Anterior cingulate cortex (tissue), 58 donors: ENCODE measurements at places on chromosomes 5 and 9.

DNA sequence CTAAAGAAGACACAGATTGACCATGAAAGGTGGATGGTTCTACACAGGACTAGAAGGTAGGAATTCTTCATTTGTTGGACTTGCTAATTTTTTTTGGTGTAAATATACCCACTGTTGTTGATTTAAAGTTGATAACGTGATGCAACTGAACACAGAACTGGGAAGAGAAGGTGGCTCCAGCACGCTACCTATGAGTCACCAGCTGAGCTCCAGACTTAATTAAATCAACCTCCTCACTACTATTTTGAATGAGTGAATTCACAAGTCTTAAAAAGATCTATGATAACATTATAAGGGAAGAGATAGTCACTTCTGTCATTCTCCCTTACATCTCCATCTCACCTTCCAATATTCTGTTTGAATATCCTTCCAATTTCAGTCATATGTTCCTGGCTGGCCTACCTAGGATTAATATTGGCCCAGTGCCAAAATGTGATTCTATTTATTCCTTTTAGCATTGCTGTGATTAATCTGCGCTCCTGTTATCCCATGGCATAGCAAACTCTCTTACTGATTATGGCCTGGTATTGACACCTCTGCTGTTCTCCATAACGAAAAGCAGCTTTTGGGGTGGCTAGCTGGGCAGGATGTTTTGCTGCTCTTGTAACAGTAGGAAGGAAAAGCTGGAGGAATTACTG is 135.9 kb upstream of the CCDC152 start:
- DNase-seq: no peak

GRCh38 chr5:180007582-180007981 is 64.0 kb downstream of the RNF130 start:
- DNase-seq: no peak

DNA sequence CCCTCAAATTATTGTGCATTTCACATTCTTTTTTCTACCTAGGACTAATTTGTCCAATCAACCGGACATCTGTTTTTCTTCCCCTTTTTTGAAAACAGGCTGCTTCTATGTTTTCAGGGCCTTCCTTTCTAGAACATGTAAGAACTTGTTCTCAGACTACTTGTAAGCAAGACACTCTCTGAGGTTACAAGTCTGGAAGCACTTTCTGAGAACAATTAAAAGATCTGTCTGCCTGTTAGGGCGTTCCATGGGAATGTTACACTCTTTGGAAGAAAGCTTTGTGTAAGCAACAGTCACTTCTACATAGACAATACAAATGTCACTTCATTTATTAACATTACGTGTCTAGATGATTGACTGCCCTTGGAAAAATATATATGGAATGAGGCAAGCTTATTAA is 50.9 kb upstream of the HSPB3 start:
- no peak for DNase-seq

- no peak for DNase-seq
Measured at GRCh38 chr5:160445132-160445531, 23.5 kb downstream of the PTTG1 start.

DNA sequence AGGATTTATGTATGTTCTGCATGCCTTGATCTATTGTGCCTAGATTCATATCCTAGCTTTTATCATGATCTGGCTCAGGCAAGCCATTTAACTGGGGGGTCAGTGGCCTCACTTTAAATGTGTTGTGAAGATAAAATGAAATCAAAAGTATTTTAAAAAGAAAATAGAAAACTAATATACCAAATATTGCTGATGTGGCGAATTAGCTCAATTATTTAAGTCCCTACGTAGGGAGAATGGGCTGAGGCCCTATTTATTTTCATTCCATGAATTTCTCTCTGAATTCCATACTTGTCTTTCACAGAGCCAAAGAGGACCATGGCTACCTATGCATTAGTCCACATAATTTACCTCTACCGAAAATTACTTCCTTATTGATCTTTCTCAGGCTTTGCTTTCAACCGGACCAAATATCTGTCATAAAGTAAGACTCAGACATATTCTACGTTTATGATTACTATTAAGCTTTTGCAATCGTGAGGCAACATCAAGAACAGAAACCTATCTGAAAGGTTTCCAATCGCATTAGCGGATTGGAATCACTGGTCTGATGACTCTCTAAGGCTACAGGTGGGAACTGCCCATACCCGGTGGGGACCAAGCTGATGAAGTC is 1.7 kb downstream of the MBLAC2 start:
- no peak for DNase-seq

DNA sequence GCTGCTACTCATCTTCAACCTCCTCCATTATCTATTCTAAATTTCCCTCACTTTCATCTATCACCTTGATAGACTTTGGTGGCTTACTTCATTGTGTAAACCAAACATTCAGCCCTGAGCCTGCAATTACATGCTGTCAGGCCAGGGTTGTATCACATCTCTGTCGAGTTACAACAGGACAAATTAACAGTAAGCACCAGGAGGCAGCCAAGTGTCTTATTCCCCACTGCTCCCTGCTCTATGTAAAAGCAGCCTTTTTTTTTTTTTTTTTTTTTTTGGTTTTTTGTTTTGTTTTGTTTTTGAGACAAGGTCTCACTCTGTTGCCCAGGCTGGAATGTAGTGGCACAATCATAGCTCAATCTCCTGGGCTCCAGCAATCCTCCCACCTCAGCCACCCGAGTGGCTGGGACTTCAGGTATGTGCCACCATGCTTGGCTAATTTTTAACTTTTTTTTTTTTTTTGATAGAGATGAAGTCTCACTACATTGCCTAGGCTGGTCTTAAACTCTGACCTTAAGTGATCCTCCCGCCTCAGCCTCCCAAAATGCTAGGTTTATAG is 15.2 kb upstream of the ZCCHC9 start:
- DNase-seq: no peak

DNA sequence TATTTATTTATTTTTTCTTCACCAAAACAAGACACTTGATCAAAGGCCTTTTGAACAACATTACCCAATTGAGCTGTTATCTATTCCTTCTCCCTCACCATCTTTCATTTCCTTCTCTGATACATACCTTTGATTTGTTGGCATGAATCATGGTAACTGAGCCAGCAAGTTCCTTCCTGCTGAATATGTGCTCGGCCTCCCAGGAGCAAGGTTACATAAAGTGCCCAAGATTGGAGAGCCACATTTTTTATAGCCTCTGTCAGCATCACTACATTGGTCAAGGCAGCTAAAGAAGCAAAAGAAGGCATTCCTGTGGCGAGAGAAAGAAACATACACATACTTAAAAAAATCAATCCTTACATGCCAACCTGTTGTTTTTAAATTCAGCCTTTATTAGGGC is 369.6 kb downstream of the CYLC2 start:
- DNase-seq: no peak

- no peak for DNase-seq
Measured at GRCh38 chr9:70502690-70503089, 88.2 kb upstream of the KLF9 start.

DNA sequence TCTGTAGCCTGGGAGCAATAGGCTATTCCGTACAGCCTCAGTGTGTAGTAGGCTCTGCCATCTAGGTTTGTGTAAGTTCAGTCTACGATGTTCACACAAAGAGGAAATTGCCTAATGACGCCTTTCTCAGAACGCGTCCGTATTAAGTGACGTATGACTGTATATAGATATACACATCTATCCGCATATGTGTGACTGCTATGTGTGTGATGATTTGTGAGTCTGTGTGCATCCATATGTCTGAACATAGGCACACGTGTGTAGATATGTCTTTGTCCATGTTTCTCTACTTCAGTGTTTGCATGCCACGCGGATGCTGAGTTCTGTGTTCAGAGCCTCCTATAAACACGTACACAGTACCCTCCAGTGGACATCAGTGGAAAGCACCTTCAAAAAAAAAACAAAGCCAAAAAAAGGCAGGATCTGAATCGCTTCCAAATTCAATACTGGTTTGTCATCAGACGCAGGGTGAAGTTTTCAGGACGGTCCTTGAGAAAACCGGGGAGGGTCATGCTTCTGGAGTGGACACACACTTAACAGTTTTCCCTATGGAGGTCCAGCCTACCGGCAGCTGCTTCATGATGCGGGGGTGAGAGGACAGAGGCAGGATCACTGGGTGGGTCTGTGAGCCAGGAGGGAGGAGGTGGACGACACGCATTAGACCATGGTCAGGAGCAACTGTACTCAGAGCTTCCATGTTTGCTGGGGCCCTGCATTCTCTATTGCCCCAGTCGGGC is 29.5 kb upstream of the ALDH1B1 start:
- no peak for DNase-seq

DNA sequence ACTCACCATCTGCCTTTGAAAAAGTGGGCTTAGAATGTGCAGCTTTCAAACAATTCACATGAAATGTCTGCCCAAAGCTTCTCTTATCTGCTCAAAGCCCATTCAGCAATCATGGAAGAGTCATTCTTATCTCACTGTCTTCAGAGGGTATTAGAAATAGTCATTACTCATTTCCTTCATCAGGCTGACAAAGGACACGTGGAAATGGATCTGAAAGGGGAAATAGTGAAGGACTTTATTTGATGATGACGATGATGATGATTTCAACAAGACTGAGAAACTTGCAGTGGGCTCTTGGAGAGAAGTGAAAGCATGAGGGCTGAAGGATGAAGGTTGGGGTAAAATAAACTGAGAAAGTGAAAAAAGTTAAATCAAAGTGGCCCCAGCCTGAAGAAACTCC is 194.3 kb downstream of the SMARCA2 start:
- DNase-seq: no peak

GRCh38 chr5:1724822-1725602 is 74.6 kb downstream of the MRPL36 start:
- DNase-seq: no peak

DNA sequence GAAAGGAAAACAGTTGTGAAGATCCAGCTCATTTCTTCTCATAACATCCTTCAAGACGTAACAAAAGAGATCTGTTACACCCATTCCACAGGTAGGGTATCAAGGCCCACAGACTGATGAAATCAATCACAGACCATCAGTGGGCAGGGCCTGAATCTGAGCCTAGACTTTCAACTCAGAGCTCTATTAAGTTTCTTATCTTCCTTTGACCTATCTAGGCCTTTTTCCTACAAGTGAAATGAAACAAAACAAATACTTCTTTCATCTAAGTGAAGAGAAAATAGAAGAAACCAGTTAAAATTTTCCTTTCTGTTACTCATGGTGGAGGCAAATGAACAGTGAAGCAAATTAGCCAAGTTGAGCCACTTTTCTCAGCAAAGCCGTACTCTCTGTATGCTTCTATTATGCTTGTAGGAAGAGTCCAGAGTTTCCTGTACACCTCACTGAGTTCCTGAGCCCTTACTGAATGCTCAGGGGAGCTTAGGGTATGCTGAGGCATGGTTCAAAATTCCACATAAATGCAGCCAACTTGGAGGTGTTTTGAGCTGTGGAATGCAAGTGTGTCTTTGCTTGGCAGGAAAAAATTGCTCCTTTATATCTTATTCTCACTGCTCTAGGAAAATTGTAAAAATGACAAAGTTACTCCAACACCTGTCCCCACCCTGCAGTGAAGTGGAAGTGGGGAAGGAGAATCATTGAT is 91.9 kb downstream of the FEM1C start:
- DNase-seq: no peak

GRCh38 chr9:123347289-123348060 is 8.5 kb upstream of the CRB2 start:
- DNase-seq: no peak

DNA sequence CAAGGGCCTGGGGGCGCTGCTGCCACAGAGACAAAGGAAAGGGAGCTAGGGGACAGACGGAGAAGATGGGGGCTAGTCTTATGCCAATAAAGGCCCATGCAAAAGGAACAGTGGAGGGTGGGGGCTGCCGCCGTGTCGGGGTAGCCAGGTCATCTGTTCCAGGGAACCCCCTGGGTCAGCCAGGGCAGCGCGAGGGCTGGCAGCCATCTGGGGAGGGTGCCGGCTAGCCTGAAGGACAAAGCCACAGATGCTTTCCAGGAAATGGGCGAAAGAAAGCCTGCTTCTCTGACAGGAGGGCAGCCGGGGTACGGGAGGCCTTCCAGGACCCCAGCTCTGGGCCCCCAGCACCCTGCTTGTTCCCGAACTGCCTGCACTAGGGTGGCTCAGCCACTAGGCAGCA is 1.6 kb upstream of the CARD9 start:
- no peak for DNase-seq

DNA sequence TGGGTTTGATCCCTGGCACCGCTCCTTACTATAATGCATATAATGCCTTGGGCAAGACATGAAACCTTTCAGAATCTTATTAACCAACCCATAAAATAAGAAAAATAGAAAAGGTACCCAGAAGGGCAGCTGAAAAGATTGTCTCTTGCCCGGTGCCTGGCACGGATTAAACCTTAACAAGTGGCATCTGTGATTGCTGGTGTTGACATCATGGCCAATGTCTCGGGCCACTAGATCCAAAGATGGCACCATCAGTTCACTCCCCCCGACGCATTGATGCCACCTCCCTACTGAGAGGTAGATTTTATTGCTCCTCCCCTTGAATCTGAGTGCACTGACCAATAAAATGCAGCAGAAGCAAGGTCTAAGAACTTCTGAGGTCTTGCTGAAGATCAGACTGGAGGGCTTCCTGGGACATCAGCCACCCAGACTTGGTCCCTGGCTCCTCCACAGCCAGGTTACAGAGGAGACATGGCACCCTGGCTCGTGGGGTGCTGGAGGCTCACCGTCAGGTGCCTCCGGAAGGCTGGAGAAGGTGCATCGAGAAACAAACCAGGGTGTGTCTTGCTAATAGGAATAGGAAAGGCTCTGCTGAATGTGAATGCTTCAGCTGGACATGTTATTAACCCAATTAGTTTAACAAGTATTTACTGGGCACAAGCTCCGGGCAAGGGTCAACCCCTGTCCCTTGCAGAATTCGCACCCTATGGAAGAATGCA is 80.0 kb upstream of the COL5A1 start:
- DNase-seq: no peak

DNA sequence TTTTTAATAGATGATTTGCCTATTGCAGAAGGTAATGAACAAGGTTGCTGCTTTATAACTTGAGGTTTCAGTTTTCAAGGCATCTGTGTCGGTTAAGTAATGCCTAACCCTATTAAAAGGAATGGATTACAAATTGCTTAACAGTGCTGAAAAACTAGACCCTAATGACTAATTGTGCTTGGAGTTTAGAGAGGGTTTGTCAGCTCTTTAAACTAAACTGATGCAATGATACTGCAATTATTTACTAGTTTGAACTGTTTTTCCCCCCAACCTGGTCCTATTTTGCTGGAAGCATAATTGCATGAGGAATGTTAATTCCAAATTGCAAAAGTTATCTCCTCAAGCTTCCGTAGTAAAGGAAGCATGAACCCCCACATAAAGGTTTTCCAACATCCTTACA is 39.3 kb upstream of the TLX3 start:
- no peak for DNase-seq

DNA sequence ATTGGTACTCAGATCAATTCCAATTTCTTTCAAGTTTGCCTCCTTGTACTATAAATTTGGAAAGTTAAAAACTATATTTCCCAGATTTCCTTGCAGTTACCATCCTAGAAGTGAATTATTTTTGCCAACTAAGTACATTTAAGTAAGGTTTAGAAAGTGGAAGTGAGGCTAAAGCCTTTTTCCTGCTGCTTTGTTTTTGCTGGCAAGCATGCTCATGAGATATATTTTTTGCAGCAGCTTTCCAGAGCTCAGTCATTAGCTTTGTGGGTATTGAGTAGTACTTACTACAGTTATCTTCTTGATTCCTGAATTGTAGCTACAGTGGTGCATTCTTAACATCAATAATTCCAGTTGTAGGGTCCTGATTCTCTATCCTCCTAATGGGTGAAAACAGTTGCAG is 3.5 kb upstream of the BTF3 start:
- no peak for DNase-seq
